Urothelium cell line (cell line): ENCODE measurements at places on chromosomes 3 and 15.

GRCh38 chr3:40847551-40847992, 322.8 kb downstream of the ZNF621 start:
- peak; percentile 70 for DNase-seq

- peak; percentile 60 for DNase-seq
Measured at GRCh38 chr3:127406309-127407025, 118.6 kb upstream of the PRR20G start.

- no peak for DNase-seq
Measured at GRCh38 chr3:190692256-190692655, 170.2 kb downstream of the GMNC start.

- DNase-seq = no peak
Measured at GRCh38 chr3:115651599-115651998, 28.3 kb downstream of the GAP43 start.

GRCh38 chr15:77819048-77819850, 186.5 kb upstream of the LINGO1 start:
- peak; percentile 64 for DNase-seq

DNA sequence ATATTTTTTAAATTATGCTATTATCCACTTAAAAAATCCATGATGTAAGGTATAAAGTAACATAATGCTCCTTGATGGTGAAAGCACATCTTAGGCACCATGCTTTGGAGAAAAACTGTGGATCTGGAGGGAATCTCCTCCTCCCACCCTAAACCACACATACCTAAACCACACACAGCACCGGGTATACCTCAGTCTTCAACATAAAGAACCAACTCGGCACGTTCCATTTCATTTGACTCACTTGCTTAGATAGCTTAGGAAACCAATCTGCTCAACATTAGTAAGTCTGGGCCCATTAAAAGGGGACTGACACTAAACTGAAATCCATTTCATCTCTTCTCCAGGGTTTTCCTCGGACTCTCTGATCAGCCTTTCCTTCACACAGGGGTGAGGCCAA, 945.7 kb upstream of the CFAP20DC start:
- DNase-seq = no peak

- DNase-seq = peak; percentile 17
Measured at GRCh38 chr15:39874890-39875549, 45.0 kb downstream of the GPR176 start.

DNA sequence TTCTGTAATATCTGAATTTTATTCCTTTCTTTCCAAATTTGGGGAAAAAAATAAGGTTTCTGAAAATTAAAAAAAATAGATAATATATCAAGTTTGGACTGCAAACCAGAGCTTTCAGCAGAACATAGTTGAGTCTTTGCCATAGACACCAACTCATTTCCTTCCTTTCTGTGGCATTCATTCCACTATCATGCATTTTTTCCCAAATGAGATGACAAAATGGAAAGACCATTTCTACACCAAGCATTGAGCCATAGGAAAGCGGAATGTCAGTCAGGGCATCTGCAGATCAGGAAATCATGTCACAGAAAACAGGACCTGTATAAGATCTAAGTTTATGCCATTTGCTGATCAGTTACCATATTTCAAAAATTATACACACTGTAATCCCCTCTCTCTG, 333.3 kb upstream of the THBS1 start:
- DNase-seq = no peak

DNA sequence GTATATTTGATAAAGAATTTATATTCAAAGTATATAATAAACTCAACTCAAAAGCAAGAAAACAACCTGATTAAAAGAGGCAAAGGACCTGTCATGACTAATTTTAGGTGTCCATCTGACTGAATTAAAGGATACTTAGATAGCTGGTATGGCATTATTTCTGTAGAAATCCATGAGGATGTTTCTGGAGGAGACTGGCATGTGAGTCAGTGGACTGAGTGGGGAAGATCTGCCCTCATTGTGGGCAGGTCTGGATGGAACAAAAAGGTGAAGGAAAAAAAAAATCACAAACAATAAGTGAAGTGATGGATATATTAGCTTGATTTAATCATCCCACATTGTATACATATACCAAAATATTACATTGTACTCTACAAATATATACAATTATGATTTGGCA, 16.6 kb downstream of the ANKRD28 start:
- DNase-seq = no peak

- DNase-seq = no peak
Measured at GRCh38 chr3:53730576-53730975, 115.6 kb downstream of the CHDH start.

- no peak for DNase-seq
Measured at GRCh38 chr3:32818229-32818969, 602 bp downstream of the TRIM71 start.

DNA sequence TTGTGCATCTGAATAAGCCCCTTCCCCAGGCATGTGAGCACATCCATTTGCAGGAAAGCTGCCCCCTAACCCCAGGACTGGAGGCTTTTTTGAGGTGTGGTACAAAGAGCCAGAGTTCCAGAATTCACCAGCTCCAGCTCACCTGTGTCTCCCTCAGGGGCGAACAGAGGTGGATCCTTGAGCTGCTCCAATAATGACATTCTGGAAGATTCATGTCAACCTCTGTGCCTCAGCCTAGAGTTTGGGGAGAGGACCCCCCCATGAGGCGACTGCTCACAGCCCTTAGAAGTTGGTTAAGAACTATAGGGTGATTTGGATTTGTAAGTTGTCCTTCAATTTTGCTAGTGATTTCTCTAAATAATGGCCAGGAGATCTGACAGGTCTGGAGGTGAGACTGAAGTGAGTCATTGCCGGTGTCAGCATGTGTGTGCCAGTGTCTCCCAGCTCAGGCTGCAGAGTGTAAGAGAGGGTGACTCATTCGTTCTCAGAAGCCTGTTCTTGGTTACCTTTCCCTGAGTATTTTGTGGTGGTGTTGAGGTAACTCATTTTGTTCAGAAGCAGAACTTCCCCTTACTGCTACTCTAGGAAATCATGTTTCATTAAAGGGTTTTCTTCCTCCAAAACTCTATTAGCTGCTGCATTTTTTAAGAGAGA, 136.9 kb upstream of the TOPAZ1 start:
- peak; percentile 96 for DNase-seq

DNA sequence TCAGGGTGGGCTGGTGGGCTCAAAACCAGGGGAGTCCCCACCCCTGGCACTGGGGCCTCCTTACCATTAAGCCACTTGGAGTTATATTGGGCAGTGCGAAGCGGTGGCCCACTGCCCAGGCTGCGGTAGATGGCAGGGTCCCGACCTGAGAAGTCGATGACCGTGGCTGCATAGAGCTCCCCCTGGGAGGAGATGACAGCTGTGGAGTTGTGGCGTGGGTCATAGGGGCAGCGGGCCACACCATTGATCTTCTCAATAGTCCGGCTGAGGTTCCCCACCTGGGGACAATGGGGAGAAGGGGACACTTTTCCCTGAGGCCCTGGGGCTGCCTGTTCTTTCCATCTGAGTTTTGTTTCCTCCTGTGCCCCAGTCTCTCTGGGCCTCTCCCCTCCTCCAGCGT, 99.8 kb downstream of the SEMA5B start:
- no peak for DNase-seq

DNA sequence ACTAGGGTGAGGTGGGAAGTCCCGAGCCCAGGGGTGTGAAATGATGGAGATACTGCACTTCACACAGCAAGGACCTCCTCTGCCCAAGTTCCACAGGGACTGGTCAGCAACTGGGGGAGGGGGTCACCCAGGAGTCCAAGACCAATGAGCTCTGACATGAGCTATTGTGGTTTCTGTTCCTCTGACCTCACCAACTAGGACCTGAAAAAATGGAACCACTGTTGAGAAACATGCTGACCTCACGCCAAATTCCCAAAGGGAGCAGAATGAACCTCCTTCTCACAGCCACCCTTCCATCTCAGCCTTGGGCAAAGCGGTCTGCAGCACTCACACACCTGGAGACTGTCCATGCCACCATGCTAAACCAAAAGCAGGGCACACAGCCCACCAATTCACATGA, 69.3 kb downstream of the LRIG1 start:
- no peak for DNase-seq

DNA sequence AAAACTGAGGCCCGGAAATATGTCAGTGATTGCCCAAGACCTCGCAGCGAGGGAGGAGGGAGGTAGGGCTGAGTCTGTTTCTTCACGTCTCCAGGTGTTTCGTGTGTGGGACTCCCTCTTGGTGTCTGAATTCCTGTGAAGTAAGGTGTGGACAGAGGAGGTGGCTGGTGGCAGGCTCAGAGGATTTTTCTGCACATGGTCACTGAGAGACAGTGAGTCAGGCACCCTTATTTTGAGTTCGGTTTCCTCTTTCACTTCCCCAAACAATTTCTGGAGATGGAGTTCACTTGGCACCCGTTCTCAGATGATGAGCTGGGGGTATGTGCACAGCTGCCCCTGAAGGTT, 46.3 kb upstream of the VPS8 start:
- no peak for DNase-seq

- DNase-seq = no peak
Measured at GRCh38 chr3:137204409-137204808, 246.6 kb downstream of the IL20RB start.

DNA sequence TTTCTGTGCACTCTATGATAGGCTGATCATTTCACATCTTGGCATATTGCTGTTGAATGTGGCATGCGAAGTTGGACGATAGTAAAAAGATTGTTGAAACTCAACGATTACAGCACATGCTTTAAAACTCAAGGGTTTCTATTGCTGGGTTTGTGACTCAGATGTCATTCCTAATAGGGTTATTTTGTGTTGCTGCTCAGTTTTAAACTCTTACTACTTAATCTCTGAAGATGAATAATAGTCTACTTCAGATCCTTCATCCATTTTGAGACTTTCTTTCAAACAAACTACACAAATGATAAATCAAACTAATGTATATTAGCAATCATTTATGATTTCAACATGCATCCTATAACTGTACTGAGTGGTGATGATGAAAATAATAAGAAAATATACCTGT, 71.3 kb upstream of the MBNL1 start:
- DNase-seq = no peak

DNA sequence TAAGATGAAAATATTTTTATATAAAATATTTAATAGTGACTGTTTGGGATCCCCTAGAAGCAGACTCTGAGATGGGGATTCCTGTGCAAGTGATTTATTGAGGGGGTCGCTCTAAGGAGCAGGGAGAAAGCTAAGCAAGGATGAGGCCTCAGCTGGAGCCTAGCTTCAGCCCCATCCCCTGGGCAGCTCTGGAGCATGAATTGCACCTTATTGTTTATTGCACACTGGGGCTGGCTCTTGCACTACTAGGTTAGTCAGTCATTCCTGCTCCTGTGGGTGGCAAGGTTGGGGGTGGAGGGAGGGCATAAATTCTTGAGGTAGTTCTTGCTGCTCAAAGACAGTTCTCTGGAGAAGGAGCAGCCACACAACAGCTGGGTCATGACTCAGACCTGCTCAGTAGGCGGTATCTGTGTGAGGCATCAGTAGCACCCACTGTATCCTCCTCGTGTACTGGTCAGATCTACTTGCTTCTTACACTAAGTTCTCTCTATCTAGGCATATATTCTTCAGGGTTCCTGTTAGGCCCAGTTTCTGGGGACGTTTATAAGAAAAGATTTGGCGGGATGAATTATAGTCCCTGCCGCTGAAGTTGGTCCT, 27.2 kb upstream of the TNFSF10 start:
- peak; percentile 88 for DNase-seq

DNA sequence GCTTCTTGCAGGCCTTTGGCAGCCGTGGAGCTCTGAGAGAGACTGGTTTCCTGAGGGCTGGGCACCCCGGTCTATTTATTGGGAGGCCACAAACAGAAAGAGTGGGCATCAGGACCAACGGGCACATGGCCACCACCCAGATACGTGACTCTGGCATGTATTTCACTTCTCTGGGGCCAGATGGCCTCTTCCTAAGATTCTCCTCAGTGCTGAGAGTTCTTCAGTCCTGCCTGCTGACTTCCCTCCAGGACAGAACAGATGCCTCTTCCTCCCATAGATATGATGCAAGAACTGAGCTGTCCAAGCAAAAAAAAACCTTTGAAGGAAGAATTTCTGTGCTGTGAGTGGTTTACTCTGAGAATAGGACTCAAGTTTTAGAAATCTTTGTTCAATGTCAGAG, 107.7 kb downstream of the IGF2BP2 start:
- DNase-seq = no peak

DNA sequence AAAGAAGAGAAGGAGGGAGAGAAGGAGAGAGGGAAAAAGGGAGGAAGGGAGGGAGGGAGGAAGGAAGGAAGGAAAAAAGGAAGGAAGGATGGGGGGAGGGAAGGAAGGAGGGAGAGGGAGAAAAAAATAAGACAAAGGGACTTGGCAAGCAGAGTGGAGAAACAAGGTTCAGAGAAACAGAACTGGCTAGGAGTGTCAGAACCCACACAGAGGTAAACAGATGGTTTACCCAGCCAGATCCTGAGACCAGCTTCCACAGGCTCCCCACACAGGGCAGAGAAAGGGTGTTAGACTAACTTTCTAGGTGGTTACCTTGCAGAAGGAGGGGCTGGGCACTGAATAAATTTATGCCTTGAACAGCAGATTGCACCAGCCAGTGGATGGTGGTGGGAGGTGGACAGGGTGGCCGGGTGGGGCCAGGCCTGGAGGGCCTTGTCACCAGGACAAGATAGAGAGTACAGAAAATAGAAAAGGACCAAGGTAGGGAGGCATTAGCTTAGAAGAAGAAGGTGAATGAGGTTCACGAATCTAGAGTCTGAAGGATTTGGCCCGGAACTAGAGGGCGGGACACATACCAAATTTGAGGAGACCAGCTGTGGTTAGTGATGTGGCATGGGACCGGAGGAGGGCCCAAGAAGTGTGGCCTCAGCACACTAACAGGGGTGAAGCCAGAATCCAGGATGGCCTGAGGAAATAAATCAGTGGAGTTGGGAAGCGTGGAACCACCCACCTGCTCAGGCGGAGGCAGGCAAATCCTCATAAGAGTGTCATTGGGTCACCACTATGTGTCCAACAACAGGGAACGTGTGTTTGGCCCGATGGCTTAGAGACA, 1.2 kb upstream of the TM4SF1 start:
- DNase-seq = no peak

- no peak for DNase-seq
Measured at GRCh38 chr3:43695863-43696262, 5.1 kb downstream of the ABHD5 start.

DNA sequence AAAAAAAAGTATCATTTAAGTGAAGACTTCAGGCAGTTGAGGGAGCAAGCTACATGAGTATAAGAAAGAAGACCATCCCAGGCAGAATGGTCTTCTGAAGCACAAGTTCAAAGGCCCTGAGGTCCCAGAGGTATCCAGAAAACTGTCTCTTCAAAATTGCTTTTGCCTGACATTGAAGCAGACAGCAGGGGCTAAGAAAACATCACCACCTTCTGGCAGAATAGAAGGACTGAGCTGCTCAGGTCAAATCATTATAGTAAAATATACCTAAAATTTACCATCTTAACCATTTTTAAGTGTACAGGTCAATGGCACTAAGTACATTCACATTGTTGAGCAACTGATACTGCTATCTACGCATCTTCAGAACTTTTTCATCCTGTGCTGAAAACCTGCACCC, 16.4 kb downstream of the GPR160 start:
- no peak for DNase-seq

DNA sequence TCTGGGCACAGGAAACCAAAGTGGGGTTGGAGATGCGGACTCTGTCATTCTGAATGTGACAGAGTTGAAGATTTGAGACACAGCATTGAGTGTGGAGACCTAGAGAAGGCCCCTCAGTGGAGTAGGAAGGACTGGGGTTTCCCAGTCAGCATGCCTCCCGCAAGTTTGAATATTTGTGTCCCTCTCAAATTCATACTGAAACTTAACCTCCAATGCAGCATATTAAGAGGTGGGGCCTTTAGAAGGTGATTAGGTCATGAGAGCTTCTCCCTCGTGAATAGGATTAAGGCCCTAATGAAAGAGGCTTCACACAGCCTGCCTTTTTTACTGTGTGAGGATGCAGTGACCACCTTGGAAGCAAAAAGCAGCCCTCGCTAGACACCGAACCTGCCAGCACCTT, 8.0 kb downstream of the HDDC3 start:
- DNase-seq = no peak

GRCh38 chr3:140250010-140250855, 315.2 kb downstream of the CLSTN2 start:
- no peak for DNase-seq
